Right renal pelvis (tissue), 4 donors: ENCODE measurements at places on chromosomes 16 and 17. TPM values are rescaled to one million over a fixed set of nuclear protein-coding genes. Genes with fewer than 3 reads are reported as not detected.

- no peak for DNase-seq
Observed at GRCh38 chr17:8149419-8150193, 2.6 kb downstream of the PER1 start.

DNA sequence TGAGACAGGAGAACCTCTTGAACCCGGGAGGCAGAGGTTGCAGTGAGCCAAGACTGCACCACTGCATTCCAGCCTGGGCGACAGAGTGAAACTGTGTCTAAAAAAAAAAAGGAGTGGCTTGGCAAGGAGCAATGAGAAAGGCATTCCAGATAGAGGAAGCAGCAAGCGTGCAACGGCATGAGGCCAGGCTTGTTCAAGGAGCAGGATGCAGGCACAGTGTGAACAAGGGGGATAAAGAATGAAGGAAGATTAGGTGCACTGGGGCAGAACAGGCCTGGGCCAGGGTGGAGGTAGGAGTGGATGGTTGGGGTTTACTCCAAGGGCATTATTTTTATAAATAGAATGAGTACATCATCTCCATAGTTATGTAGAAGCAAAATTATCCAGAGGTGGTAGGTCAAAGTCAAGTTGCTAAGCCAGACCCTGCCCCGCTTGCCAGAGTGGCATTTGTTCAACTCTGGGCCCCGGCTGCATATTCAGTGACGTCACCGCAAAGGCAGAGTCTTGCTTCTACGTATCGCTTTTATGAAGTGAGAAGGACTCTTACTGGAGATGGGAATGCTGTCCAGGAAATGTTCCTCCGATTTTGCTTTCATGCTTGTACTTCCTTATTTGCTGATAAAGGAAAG, 100.2 kb downstream of the KATNIP start:
- no peak for DNase-seq

Gene CNGB1
- polyA plus RNA-seq, result 0.27 TPM

GRCh38 chr17:30187573-30187972, 47.9 kb downstream of the SLC6A4 start:
- no peak for DNase-seq

DNA sequence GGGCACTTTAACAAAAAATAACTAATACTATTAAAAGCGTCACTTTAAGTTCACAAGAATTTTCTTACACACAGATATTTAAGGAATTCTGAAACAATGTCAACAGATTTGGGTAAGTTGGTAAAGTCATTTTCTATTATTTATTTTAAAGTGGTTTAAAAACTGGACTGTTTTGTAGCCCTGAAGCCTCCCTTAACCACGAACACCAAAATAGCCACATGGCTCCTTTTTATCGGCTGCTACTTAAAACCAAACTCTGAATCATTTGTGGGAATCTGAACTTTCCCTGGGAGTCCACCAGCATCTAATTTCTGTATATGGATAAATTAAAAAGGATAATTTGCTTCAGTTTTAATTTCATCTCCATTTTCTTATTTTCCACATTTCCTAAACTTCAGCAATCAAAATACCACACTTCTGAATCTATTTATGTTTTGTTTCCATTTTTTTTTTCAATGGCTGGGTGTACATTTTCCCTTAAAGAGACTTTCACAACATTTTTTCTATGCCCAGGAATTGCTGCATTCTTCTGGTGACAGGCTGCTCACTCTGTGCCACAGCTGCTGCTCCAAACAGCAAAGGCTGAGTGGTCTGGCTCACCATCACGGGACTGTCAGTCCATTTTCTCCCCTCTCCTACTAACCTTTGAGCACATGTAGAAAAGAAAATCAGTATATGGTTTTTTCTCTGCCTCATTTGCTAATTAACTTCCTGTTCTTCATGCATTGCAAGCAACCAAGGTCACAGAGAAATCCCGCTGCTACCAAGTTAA, 255.5 kb upstream of the KCNJ16 start:
- DNase-seq, result no peak

Gene ANKRD40CL
- 0.17 TPM for polyA plus RNA-seq

DNA sequence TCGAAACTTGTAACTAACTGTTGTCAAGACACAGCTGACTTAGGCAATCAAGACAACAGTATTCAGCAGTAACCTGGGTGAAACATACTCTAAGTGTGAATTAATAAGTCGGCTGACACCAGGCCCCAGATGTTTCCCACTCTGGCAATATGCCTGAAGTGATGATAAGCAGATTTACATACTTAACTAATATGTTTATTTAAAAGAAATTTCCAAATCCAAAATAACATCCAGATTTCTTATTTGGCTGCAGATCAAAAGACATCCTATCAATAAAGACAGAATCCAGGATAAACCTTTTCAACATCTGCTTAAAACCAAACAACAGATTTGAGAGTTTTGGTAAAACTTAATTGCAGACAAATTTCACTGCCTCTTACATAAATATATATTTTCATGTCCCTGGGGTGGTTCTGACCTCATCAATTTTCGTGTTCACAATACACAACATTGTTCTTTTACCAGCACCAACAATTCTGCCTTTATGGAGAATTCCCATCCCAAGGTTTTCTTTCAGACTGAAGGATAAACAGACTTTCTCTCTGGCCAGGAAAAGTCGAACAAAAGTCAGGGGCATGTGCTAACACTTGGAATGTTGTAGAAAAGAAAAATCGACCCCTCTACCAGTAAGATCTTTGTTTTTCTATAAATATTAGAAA, 45.1 kb upstream of the TOX3 start:
- no peak for DNase-seq

DNA sequence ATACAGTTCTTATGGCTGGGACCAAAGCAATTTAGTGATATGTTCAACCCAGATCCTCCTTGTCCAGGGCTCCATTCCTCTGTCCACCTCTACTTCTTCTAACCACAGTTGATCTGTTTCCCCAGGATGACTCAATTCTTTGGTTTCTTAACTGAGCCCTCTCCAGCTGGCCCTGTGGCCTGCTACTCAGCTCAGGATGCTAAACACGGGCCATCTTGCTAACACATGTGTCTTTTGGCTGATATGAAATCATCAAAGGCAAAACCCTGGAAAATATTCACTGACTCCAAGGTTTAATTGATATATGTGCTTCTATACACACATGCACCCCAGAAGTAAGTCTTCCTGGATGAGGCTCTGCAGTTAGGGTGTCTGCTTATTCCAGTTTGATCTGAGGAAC, 43.8 kb downstream of the SHISA6 start:
- no peak for DNase-seq

- DNase-seq, result no peak
Observed at GRCh38 chr17:78435330-78436005, 57.0 kb downstream of the PGS1 start.

Gene ZFP3
- polyA plus RNA-seq, result 16.2 TPM

GRCh38 chr17:58084317-58084981, 1.2 kb downstream of the DYNLL2 start:
- no peak for DNase-seq

Gene NEUROD2
- polyA plus RNA-seq, result not detected

DNA sequence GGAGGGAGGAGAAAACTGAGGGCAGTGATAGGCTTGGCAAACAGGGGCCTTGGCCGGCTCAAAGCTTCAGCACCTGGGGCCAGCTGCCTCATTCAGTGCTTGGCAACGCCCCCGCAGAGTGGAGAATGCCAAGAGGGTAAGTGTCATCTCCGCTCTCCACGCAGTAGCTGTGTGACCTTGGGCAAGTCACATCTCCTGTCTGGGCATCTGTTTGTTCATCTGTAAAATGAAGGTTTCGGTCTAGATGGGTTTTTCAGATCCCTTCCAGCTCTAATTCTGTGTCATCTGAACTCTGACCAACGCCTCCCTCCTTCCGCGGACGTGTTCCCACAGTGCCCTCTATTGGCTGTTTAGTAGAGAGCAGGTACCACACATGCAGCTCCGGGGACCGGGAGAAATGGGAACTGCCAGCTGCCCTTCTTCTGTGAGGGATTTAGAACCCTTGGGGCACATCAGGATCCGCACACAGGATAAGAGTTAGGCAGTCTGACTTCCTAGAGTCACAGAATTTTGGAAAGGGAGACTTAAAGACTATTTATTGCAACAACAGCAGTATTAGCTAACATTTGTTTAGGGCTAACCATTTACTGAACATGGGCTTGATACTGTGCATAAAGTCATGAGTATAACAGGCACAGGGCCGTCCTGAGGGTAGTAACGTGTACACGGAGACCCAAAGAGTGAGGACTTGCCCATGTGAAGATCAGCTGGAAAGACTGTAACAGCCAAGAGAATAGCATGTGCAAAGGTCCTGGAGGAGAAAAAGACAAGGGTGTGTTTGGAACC, 26.8 kb downstream of the GP2 start:
- DNase-seq, result peak; percentile 17

GRCh38 chr17:66438101-66438500, 135.7 kb downstream of the PRKCA start:
- no peak for DNase-seq

Gene PRAC2
- not detected for polyA plus RNA-seq

Gene GPATCH8
- 44.6 TPM for polyA plus RNA-seq

DNA sequence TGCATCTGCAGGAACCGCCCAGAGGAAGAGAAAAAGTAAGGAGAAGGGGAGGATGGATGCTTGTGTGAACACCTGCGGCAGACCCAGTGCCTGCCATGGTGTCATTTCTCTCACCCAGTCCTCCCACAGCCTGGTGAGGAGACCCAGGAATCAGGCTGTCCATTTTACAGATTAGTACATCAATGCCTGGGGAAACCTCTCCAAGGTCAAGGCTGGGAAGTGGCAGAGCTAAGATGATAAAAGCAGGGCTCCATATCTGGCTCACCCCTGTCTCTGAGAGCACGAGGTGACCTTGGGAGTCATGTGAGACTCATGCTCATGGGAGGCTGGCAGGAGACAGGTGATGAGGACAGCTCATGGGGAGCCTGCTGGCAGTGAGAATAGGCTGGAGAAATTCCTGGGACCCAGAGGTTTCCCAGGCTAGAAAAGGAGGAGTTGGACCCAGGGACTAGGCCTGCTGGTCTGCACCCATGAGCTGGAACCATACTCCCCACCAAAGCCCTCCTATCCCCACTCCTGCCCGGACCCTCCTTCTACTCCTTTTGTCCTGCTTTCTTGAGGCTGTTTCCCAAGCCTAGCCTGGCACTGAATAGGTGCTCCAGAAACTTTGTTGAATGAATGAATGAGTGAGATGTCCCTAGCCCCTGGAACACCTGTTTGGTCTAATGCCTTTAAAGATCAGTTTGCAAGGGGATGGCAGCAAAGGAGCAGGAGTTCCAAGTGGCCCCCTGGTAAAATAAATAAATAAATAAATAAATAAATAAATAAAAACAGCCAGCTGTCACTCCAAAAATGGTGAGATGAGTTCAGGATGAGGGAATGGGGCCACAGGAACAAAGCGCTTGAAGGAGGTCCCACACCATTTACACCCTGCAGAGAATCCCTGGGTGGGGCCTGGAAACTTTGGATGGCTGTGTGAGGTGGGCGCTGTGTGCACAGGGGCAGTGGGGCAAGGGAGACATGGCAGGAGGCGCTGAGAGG, 1.6 kb downstream of the ZNF629 start:
- no peak for DNase-seq

- DNase-seq, result no peak
Observed at GRCh38 chr17:45651145-45651709, 132.9 kb upstream of the CRHR1 start.

Gene SEPTIN12
- not detected for polyA plus RNA-seq

Gene DPEP3
- polyA plus RNA-seq, result 0.14 TPM

GRCh38 chr16:87757841-87758426, 7.9 kb downstream of the KLHDC4 start:
- no peak for DNase-seq

GRCh38 chr17:30391534-30391933, 12.8 kb downstream of the CPD start:
- DNase-seq, result no peak

DNA sequence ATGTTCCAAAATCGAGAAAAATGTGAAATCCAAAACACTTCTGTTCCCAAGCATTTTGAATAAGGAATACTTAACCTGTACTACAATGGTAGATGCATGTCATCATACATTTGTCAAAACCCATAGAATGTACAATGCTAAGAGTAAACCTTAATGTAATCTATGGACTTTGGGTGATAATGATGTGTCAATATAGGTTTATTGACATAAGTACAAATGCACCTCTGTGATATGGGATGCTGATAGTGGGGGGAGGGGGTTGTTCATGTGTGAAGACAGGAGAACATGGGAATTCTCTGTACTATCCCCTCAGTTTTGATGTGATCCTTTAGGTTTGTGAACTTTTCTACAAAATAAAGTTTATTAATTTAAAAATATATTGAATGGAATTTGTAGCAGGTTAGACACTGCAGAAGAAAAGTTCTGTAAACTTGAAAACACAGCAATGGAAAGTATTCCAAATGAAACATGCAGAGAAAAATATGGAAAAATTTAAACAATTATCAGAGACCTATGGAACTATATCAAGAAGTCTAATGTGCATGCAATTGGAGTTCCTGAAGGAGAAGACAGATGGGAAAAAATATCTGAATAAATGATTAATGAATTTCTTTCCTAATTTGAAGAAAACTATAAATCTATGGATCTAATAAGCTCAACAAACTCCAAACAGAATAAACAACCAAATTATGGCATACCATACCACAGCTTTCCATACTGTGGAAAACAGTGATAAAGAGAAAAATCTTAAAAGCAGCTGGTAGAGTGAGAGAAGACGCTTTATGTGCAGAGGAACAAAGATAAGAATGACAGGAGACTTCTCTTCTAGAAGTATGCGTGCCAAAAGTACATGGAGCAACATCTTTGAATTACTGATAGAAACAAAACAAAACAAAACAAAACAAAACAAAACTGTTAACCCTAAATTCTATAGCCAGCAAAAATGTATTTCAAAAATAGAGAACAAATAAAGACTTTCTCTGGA, 34.7 kb upstream of the MSI2 start:
- DNase-seq, result no peak

GRCh38 chr17:48163809-48164208, 56.2 kb downstream of the SNX11 start:
- DNase-seq, result no peak
